ENCODE measurements at places on chromosomes 7 and 10.

GRCh38 chr7:55129541-55130394, 111.0 kb downstream of the EGFR start:
- DNase-seq, result no peak

- peak; percentile 30 for DNase-seq
These were observed 90.5 kb upstream of the SVIL start for GRCh38 chr10:29725133-29725720.

GRCh38 chr7:1463676-1464223, 4.5 kb upstream of the MICALL2 start:
- no peak for DNase-seq

DNA sequence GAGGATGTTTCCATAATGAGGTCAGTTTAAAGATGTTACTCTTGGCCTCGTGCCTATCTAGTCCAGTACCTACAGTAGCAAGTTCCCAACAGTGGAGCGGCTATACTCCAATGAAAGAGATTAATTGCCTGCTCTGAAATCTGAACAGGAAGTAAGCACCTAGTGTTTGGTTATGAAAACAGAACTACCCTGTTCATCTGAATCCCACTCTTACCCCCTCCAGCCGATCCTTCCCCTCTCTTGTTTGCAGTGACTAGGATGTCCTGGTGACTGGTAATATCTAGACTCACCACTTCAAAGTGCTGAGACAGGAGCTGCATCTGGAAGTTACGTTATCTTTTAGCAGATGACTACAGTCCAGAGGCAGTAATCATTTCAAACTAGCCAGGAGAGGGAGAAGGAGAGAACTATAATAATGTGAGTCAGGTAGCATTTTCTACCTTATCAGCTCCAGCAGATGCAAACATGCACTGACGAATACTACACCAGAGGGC, 666.7 kb upstream of the NRP1 start:
- no peak for DNase-seq

- no peak for DNase-seq
These were observed 218.4 kb downstream of the ELMO1 start for GRCh38 chr7:37230221-37230620.

- no peak for DNase-seq
These were observed 48.2 kb downstream of the SHOC2 start for GRCh38 chr10:110967645-110968044.

GRCh38 chr7:30842542-30843451, 68.9 kb upstream of the AQP1 start:
- DNase-seq, result no peak
